ENCODE measurements at places on chromosomes 4 and X.

- DNase-seq = no peak
Observed at GRCh38 chr4:171650543-171650942, 162.7 kb upstream of the GALNTL6 start.

DNA sequence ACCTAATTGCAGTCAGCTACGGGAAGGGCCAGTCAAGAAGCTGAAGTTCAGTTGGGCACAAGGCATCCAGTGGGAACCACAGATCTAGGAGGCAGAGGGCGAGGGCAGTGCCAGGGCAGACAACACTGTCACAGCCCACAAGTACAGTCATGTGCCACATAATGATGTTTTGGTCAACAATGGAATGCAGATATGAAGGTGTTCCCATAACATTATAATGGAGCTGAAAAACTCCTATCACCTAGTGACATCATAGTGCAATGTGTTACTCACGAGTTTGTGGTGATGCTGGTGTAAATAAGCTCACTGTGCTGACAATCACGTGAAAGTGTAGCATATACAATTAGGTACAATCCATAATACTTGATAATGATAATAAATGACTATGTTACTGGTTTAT is 4.5 kb upstream of the TMEM255A start:
- peak; percentile 39 for DNase-seq

DNA sequence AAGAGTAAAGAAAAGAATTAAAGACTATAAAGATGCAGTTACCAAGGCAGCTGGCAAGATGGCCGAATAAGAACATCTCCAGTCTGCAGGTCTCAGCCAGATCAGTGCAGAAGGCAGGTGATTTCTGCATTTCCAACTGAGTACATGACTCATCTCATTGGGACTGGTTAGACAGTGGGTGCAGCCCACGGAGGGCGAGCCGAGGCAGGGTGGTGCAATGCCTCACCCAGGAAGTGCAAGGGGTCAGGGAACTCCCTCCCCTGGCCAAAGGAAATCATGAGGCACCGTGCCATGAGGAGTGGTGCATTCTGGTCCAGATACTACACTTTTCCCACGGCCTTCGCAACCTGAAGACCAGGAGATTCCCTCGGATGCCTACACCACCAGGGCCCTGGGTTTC is 20.5 kb downstream of the SPIN4 start:
- peak; percentile 75 for DNase-seq

GRCh38 chr4:110982486-110982885 is 359.6 kb upstream of the PITX2 start:
- DNase-seq = no peak

DNA sequence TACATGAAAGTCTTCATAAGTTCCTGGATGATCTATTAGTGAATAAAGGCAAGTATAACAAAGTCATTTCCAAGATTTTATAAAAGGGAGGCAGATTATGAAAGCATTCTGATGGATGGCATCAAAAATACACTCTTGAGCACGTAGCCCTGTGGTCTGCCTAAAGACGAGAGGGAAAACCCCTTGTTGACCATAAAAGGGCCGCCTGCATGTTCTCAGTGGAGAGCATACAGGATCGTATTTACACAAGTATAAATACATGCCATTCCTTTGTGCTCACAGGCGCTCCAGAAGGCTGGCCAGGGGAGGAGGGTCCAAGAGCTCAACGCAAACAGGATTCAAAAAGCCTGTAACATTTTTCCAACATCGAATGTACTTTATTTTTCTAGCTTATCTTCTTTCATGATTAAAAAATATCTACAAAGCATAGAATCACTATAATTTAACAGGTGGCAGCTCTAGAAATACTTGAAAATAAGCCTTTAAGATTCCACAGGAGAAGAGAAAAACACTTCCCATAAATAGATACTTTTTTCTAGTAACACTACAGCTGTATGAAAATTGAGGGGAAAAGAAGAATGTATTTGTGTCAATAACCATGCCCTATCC is 29.6 kb downstream of the PDGFC start:
- DNase-seq = peak; percentile 92

DNA sequence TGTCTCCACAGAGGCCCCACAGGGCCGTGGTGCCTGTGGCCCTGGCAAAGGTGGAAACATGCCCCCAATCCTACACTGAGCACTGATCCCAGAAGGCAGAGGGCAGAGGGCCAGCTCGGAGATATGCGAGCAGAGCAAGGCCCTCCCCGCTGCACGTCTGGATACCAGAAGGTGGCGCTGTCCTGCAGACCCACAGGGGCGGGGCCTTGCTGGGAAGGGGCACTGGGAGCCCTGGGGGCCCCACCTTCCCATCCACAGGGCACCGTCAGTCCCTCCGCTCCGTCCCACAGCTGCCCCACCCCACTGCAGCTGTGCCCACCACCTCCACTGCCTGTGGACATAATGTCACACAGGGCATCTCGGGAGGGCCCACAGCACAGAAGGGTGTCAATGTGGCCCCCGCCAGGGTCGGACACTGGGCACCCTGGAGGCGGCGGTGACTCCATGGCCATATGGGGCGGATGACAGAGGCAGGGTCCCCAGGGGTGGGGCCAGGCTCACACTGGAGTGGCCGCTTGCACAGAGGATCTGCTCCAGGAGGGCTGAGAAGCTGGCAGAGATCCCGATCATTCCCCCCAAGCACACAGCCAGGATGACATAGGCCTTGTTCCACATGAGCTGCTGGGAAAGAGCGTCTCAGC is 4.8 kb downstream of the SLC49A3 start:
- DNase-seq = peak; percentile 72
